ENCODE measurements at places on chromosomes 2 and 18. TPM values are rescaled to one million over a fixed set of nuclear protein-coding genes. Genes with fewer than 3 reads are reported as not detected.

DNA sequence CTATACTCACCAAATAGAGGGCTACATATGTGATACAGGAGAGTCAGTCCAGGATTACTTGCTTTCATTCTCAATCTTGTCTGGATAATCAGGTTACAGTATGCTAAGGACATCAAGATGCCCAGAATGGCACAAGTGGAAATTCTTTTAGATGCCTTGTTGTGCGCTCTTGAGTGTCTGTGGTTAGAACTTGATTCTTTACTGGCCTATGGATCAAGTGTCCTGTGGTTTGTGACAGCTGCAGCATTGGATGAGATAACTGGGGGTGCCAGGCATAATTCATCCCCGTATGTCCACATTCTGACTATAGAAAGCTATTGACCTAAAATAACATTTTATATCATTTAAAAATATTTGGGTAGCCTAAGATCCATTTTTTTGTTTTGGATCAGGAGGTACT, 40.1 kb downstream of the CDC42EP3 start:
- DNase-seq: no peak

Gene PDE11A
- total RNA-seq: 0.24 TPM

Gene DTNA
- total RNA-seq: 128 TPM

Gene RBKS
- 3.3 TPM for total RNA-seq

Gene IL36A
- not detected for total RNA-seq

Gene ST8SIA5
- 5.2 TPM for total RNA-seq

DNA sequence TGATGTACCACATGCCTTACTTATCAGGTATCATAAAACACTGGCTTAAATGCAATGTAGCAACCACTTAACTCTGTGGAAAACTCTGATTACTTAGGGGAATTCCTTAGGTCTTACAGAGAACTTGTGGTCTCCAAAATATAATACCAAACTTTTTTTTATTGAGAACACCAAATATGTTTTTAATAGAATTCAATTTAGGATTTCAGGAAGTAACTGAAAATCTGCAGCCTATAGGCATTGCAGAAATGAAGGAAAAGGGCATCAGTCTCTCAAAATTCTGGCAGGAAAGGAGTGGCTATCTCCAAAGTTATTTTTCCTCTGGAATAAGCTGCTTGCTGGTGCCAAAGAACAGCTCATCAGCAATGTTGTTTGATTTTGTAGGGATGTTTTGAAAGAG, 105.3 kb upstream of the UGP2 start:
- no peak for DNase-seq

DNA sequence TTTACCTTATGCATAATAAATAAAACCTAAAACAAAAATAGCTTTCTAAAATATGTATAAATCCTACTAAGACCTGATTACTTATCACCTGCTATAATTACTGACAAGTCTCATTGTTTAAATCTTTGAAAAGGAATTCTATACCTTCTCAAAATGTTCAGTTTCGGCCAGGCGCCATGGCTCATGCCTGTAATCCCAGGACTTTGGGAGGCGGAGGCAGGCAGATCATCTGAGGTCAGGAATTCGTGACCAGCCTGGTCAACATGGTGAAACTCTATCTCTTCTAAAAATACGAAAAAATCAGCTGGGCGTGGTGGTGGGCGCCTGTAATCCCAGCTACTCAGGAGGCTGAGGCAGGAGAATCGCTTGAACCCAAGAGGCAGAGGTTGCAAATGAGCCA, 58.1 kb downstream of the RELCH start:
- no peak for DNase-seq

Gene AP1S3
- 1.0 TPM for total RNA-seq

Gene PNPT1
- total RNA-seq: 16.4 TPM

GRCh38 chr18:26414901-26415440, 133.4 kb downstream of the KCTD1 start:
- DNase-seq: no peak

Gene UGT1A6
- total RNA-seq: not detected

GRCh38 chr2:109020217-109020637, 31.2 kb upstream of the EDAR start:
- DNase-seq: no peak

Gene STPG4
- total RNA-seq: not detected

GRCh38 chr2:51866361-51866760, 834.4 kb upstream of the NRXN1 start:
- DNase-seq: no peak

- no peak for DNase-seq
Observed at GRCh38 chr2:47211497-47212011, 56.4 kb upstream of the STPG4 start.

Gene UGT1A4
- total RNA-seq: not detected

DNA sequence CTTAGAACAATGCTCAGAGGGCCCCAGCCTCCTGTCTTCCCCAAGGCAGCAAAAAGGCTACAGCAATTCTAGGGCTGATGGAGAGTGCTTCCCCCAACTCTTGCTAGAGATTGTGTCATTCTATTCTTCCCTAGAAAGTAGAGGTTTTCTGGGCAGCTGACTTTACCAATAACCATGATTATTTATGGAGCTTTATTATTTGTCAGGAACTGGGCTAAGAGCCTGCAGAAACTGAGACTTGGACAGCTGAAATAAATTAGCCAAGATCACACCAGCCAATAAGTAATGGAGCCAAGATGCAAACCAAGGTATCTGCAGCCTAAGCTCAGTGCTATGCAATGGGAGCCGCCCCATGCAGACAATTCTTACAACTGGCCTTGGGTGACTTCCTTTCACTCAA, 84.8 kb downstream of the CCBE1 start:
- DNase-seq: no peak

DNA sequence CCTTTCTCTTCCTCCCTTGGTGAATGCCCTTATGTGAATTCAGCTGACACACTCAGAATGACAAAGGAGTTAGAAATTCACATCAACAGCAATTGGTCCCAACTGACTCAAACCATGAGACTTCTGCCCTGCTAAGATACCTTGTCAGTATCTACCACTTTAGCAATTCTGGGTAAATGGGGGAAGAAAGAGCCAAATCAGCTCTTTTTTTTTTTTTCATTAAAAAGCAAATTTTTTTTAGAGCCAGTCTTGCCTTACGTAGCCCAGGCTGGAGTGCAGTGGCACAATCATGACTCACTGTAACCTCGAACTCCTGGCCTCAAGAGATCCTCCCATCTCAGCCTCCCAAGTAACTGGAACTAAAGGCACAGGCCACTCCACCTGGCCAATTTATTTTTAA, 1.7 kb upstream of the PPP4R1 start:
- DNase-seq: no peak

GRCh38 chr18:39235118-39235719, 1669.6 kb upstream of the CELF4 start:
- DNase-seq: no peak

Gene BMP10
- 36.7 TPM for total RNA-seq

- DNase-seq: no peak
Observed at GRCh38 chr2:1747065-1747941, 3.0 kb upstream of the PXDN start.

Gene TDRD15
- total RNA-seq: not detected

- DNase-seq: no peak
Observed at GRCh38 chr2:127103243-127104165, 3.5 kb downstream of the BIN1 start.

Gene ATP6V1B1
- 0.89 TPM for total RNA-seq

- no peak for DNase-seq
Observed at GRCh38 chr18:57441071-57441794, 6.1 kb downstream of the ONECUT2 start.

- DNase-seq: no peak
Observed at GRCh38 chr2:134127496-134127895, 126.4 kb upstream of the MGAT5 start.

DNA sequence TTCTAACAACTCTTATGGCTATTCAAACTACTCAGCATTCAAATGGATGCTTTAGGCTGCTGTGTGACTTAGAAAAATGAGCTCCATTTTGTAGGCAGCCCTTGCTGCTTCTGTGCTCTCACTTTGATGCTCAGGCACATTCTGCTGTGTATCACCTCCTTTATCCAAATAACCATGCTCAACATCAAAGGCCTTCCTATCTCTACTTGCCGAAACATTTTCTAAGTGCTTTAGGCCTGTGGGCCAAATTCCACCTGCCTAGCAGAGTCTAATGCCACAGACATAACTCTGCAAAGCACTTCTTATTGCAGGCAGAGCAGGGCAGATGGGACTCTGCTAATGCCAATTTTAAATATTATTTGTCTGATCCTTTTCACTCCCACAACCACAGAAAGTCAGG, 397.4 kb downstream of the RND3 start:
- no peak for DNase-seq

DNA sequence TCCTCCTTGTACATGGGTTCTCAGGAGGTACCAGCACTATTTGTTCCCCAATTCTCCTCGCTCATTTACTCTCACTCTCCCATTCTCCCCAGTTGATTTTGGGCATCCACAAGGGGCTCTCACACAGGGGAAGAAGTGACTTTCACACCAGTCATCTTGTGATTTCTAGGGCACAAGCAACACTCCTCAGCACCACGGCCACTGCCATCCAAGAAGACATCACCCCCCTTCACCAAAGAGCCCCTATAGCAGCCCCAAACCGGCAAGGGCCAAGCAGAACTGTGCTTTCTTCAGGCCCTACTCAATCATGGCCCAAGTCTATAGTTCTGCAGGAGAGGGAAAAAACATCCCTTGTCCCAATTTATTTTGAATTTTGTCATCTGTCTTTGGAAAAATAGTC, 209.2 kb upstream of the ARL4C start:
- DNase-seq: no peak

DNA sequence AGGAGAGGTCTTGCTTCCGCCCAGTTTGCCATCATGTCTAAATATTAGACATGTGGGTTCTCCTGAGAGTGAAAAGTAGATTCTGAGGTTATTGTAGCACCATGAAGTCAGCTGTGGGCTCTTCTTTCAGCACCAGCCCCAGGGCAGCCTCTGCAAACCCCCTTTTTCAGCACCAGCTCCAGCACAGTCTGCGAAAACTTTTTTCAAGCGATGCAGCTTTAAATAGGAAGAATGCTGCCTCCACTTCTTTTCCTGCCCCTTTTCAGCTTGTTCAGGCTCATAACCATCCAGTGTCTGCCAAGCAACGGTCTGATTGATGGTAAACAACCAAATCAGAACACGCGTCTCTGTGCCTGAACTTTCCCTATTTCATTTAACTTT, at the start of gene COL5A2:
Gene COL5A2 (minus strand): TSS at position 192 of the 381 bp plus-strand sequence. CDS start 157 bp downstream, at position 35.
- peak; percentile 27 for DNase-seq

DNA sequence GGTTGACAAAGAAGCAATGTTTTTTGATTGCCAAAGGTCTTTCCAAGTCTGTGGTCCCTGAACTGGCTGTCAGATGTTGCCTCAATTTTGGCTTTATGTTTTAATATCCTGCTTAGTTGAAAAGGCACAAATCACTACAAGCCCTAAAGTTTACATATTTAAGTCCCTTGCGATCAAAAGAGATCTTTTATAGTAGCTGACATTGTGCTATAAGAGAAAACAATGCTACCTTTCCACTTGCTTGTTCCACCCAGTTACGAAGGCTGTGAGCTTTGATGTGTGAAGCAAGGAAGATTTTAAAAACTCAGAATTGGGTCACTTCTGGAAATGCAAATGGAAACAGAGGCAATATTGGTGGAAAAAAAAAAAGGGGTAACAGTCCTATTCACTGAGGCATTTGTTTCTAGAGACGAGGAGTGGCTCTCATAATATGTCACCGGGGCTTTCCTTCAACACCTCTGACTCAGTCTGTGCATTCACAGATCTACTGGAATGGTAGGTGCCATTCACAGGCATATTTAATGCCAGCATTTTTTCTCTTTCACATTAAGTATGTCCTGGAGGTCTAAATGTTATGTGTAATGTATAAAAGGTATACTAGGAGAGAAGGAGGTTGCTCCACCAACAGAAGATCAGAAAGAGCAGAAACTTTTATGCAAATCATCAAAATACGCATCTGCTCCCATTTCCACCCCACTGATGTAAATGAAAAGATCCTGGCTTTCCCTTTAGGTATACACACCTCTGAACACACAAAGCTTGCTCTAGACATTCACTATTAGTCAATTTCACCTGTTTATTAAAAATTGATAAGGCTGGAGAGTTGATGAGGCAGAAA, 91.8 kb downstream of the TGIF1 start:
- DNase-seq: no peak

GRCh38 chr2:9554921-9555296, 721 bp downstream of the ADAM17 start:
- peak; percentile 47 for DNase-seq

Gene DYNAP
- not detected for total RNA-seq

- no peak for DNase-seq
Observed at GRCh38 chr2:12298352-12298751, 418.4 kb upstream of the TRIB2 start.

DNA sequence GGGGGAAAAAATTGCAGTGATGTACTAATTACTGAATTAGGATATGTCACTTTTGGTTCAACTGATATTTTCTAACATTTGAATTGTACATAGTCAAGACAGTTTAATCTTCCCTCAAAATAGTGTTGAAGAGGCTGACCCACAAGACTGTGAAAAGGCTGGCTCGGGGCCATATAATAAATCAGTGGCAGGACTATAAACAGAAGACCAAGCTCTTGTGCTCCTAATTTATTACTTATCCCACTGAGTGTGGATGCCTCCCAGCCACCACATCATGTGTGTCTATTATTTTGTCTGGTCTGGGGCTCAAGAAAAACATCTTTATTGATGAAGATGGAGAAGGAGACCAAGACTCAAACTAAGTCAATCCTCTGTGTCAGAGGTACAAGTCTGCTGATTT, 64.4 kb downstream of the PLEKHM3 start:
- DNase-seq: no peak

Gene ANKRD30BL
- not detected for total RNA-seq

DNA sequence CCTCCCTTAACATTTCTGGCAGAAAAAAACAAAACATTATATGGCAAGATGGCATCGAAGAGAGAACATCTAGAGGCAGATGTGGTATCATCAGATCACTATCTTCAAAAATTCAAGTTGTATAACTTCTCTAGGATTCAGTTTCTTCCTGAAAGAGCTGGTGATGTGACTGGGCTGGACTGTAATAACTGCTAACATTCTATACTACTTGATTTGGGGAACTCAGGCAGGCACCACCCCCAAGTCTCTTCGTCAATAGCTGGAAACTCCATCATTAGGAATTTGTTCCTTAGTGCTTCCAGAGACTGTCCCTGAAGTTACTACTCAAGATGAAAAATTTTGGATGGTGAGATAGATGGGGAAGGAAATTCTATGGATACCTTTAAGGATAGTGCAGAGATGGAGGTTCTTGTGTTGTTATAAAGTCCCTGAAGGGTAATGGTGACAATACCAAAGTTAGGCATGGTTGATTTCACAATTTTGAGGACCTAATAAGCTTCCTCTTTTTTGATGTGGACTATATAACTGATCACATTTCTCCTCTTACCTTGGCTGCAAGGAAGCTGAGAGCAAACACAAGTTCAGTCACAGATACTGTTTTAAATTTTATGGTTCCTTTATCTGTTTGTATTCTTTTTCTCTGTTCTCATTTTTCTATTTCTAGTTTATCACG, 59.1 kb upstream of the PGAP1 start:
- no peak for DNase-seq

- DNase-seq: no peak
Observed at GRCh38 chr18:44819944-44820510, 139.3 kb downstream of the SETBP1 start.

- no peak for DNase-seq
Observed at GRCh38 chr2:213733893-213734292, 449.6 kb downstream of the SPAG16 start.

GRCh38 chr2:120853306-120854013, 117.8 kb downstream of the GLI2 start:
- no peak for DNase-seq

Data from left cardiac atrium (tissue), 4 donors.